ENCODE measurements at places on chromosomes 3 and 15.

DNA sequence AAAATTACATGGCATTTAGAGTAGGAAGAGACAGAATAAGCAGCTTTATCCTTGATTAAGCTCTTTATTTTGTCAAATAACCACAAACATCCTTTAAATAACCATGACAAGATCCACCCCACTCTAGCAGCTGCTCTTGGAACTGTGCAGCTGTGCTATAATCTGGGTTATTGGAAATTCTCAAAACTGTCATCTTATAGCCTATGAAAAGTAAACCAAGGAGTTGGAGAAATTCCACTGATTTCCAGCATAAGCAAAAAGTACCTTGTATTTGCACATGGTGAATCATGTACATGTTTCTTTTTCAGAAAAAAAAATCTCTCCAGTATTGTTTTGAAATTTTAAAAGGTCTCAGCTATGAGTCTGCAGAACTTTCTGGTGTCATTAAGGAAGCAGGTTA, 88.8 kb upstream of the ABI3BP start:
- DNase-seq, result no peak

GRCh38 chr3:12442654-12443501, 41.4 kb upstream of the TSEN2 start:
- no peak for DNase-seq

DNA sequence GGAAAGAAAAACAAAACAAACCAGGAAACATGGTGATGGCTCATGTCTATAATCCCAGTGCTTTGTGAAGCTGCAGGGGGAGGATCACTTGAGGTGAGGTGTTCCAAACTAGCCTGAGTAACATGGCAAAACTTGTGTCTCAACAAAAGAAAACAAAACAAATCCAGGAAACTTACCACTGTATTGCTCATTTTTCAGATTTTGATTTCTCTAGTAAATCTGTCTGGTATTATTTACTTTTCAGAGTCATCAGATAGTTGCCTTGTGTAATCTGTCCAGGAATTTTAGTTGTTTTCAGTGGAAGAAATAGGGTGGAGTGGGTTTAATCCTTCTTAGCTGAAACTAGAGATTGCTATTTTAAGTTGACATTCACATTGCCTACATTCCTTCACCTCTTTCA, 91.8 kb upstream of the ALCAM start:
- no peak for DNase-seq

DNA sequence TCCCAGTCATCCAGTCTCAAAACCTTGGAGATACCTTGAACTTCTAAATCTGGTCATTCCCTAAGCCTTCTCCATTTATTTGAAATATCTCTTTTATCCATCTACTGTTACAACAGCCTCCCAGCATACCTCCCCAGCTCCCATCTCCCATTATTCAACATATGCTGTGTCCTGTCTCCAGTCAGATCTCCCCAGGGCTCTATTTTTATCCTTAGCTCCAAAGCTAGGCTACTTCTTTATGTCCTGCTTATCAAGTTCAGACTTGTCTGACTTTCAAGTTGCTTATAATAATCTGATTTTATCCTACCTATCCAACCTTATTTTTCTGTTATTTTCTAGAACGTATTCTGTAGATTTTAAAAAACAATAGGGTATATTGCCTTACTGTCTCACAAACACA, 44.2 kb downstream of the IQGAP1 start:
- DNase-seq, result no peak

Data from C1 segment of cervical spinal cord (tissue), 14 donors.